Left lung (tissue), 14 donors: ENCODE measurements at places on chromosomes 7 and 10. TPM values are rescaled to one million over a fixed set of nuclear protein-coding genes. Genes with fewer than 3 reads are reported as not detected.

- no peak for DNase-seq
Observed at GRCh38 chr7:76338298-76339084, 20.3 kb downstream of the YWHAG start.

OR2A5 gene
- polyA plus RNA-seq: 0.06 TPM

DNA sequence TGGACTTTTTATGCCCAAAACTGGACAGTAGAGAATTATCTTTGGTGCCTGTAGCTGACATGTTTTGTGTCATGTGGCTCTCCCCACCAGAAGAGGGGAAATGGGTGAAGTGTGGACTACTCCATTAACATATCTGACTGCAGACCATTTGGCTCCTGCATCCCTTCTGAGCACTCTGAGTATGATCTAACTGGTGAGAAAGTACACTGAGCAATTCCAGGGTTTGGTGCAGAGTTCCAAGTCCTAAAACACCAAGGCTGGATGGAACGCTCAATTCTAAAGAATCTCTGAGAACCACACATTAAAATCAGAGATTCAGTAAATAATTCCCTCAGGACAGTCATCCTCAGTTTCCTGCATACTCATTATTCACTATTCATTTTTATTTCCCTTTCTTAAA lies 22.8 kb upstream of the OSBPL3 start:
- DNase-seq: no peak

DNA sequence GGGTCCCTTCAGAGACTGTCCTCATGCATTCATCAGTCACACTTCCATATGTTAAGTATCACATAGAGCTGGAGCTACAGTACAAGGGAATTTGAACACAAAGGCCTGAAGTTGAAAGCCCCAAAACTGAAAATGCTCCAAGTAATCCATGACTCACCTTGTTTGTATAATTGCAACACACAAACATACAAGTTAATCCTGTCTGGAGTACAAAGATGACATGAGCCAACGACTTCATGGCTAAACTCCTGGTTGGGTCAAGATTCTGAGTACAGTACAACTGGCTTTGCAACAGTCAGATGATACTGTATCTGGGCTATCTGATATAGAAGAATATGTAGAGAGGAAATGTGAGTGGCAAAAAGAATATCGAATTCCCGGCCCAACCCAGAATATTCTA lies 73.1 kb upstream of the AASS start:
- DNase-seq: no peak
